ENCODE measurements at places on chromosomes 1 and 21. TPM values are rescaled to one million over a fixed set of nuclear protein-coding genes. Genes with fewer than 3 reads are reported as not detected.

The ABCD3 gene
- 33.8 TPM for total RNA-seq

The TFAP2E gene
- 1.4 TPM for total RNA-seq

The PLPP3 gene
- 1.7 TPM for total RNA-seq

The FCRL6 gene
- total RNA-seq: not detected

The AGMAT gene
- total RNA-seq: 0.39 TPM

The ADCY10 gene
- not detected for total RNA-seq

The ACAP3 gene
- 47.7 TPM for total RNA-seq

The PLEKHA6 gene
- total RNA-seq: not detected

The SLC30A10 gene
- not detected for total RNA-seq

The RBP7 gene
- not detected for total RNA-seq

The PAQR6 gene
- total RNA-seq: 16.4 TPM

The FASLG gene
- total RNA-seq: not detected

The HSPB7 gene
- not detected for total RNA-seq

The CCDC181 gene
- total RNA-seq: not detected

The MROH9 gene
- not detected for total RNA-seq

The UBE4B gene
- 40.9 TPM for total RNA-seq

The KRTAP7-1 gene
- not detected for total RNA-seq

The NPHS2 gene
- not detected for total RNA-seq

The ZDHHC18 gene
- 17.1 TPM for total RNA-seq

The PDXK gene
- total RNA-seq: 80.2 TPM

The SLC9C2 gene
- not detected for total RNA-seq

The LORICRIN gene
- total RNA-seq: not detected

The OR6N1 gene
- not detected for total RNA-seq

The CELA2A gene
- total RNA-seq: not detected

The AMY1A gene
- total RNA-seq: not detected

The GCSAML gene
- total RNA-seq: not detected

All from OCI-LY7 (cell line).